Prostate gland (tissue), 2 donors: ENCODE measurements at places on chromosomes 2 and 18.
A peak's percentile ranks its signal among the peaks of the same experiment; 100 is the strongest.

DNA sequence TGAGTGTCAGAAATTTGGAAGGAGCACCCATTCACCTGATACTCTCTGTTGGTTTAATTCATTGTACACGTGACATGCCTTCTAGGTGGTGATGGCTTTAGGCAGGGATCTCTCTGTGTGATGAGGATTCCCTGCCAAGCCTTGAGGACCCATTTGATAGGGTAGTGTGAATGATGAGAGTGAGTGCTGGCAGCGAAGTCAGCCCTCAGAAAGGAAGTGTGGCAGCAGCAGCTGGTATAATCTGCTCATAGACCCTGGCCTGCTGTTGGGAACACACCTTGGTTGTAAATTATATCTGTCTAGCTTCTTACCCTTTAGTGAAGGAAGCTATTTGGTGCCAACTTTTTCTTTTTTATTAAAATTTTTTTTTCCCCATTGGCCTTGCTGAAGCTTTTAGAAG, 164.5 kb downstream of the HAUS1 start:
- DNase-seq = no peak

DNA sequence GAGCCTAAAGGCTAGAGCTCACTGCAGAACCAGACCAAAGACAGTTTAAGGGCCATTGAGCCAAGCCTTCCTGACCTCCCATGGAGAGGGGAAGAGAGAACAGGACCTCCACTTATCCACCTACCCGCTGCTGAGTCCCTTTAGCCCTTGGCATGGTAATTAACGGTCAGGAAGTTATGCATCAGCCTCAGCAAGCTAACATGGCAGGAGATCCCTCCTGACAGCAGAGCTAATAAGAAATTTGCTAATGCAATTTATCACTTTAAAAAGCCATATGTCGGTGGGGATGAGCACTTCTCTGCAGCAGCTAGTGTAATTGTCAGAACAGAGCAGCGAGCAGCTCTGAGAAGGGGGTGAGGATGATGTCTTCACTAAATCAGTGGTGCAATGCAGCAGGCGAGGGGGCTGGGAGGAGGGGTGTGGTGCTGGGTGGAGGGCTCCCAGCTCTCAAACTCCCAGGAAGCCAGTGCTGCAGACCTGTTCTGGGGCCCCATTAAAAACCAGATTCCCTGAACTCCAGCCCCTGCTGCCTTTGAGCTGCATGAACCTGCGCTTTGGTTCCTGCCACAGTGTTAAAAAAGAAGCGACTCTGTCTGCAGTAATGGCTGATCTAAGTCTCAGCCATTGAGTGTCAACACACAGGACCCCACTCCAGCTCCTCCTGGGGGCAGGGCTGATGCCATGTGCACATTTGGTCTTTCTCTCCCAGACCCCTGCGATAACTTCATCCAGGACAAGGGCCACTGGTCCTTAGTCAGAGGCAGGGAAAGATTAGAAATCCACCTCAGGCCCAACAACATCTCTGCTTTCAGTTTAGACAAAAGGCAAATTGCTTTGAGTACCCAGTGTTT, 84.2 kb upstream of the STPG4 start:
- DNase-seq = no peak

DNA sequence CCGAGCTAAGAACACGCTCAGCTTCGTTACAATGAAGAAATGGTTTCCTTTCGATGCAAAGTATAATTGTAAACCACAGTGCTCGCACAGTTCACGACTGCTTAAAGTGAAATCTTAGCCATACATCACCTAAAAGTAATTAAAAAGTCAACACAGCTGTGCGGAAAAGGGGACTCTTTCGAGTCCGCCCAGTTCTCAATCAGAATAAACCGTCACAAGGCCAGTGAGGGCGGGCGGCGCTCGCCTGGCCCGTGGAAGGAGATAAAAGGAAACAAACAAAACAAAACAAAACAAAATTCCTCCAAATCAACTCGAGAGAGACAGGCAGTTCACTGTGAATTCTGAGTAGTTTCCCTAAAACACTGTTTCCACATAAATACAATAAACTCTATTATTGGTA, 200.9 kb downstream of the TWIST2 start:
- DNase-seq = no peak

DNA sequence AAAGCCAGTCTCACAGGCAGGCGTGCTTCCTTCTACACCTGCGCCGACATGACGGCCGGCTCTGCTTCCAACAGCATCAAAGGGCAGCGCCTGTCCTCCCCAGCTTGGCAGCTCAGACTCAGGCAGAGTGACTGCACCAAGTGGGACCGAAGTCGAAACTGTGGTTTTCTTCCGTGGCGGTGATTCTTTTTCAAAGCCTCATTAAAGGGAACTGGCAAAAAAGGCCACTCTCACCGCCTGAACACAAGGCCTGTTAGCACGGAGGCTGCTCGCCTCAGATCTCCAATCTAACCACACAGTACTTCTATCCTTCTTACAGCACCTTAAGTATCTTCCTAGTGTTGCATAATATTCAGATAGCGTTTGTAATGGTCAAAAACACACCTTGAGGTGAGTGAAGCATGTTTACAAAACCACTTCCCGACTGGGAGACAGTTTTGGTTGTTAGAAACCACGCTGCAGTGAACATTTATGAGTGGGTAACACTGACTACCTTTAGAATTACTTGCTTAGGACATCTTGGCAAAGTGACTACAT, 236.4 kb downstream of the HDAC4 start:
- no peak for DNase-seq

GRCh38 chr2:137706786-137707613, 257.3 kb upstream of the HNMT start:
- no peak for DNase-seq

GRCh38 chr2:181172676-181173075, 192.3 kb downstream of the UBE2E3 start:
- no peak for DNase-seq

DNA sequence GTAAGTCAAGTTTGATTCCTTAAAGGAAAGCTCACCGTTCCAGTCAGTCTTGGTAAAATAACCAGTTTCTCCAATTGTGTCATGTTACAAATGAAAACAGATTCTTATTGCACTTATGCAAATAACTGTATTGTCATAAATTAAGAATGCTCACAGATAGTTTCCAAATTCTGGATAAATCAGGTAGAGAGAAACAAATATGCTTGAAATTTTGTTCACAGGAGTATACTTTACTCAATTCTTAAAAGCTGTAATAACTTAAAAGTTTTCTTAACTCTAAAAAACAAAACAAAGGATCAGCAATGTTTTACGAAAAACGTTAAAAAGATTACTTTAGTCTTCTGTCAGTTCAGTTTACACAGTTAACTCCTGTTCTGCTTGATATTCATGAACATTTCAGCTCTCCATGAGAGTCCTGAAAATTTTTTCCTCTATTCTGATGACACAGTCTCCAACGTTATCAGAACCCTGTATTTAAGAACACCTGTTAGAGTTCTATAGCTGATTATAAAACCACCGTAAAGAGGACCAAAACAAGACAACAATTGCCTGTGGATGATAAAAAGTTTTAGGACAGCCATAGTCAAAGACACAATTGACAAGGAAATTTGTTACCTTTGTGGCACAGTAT, 4.4 kb downstream of the GAL3ST2 start:
- no peak for DNase-seq

- DNase-seq = no peak
Measured at GRCh38 chr18:24043403-24043802, 28.8 kb downstream of the TTC39C start.

DNA sequence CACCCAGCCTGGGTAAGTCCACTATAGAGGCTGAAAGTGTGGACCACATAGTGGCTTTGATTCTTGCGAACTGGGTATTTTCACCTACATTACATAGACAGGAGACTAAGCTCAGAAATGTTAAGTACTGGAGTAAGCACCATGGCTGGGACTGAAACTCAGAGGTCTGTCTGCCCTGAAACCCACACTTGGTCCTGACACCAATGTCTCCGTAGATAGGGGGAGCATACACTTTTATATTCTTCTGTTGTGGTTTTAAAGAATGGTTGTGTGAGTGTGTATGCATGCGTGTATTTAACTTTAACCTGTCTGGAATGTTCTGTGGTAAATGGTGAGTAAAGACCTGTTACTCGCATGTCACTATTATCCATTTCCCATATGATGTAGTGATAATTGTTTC, 10.3 kb upstream of the NPPC start:
- DNase-seq = no peak

DNA sequence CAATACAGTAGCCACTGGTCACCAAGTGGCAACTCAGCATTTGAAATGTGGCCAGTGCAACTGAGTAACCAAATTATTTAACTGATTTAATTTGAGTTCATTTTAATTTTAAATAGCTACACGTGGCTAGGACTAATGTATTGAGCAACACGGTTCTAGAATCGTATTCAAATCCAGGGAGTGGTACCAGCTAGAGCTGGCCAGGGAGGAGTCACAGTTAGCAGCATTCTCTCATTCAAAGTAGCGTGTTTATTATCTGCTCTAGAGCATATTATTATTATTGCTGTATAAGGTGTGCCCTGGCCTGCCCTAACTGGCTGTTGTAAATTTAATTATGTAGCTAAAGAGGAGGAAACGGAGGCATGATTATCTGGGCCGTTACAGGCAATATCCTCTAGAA, 92.9 kb downstream of the GALNT3 start:
- no peak for DNase-seq

GRCh38 chr18:67300498-67300897, 216.0 kb downstream of the DSEL start:
- DNase-seq = no peak

DNA sequence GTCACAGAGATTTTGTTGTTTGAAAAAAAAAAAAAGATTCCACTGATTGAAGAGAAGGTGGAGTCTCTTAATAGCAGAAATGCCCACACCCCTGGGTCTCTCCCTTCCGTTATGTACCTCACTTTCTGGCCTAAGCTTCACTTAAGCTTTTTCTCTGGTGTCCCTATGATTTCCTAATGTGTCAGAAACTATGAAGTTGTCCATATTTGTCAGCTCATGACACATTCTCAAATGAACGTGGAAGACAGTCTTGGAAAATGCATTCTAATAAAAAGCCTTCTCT, 5.4 kb upstream of the MALL start:
- no peak for DNase-seq

DNA sequence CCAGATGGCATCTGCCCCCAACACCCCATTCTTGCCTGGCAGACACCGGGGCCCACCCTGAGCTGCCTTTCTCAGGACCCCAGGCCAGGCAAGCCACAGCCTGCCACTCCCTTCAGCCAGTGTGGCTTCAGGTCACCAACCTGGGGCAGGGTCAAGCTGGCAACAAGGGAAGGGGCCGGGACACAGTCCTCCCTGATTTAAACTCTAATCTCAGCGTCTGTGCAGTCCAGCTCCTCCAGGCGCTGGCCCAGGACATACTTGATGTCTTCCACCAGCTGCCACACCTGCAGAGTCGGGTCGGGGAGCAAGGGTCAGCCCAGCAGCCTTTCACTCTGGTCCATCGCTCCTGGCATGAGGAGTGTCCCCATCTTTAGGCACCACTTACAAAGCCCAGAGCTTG, 29.0 kb upstream of the ALPP start:
- DNase-seq = no peak

GRCh38 chr2:177334940-177335543, 57.5 kb upstream of the AGPS start:
- DNase-seq = peak; percentile 22

GRCh38 chr2:66236067-66236685, 198.7 kb upstream of the MEIS1 start:
- no peak for DNase-seq

GRCh38 chr2:238339814-238340213, 19.5 kb downstream of the TRAF3IP1 start:
- DNase-seq = no peak

DNA sequence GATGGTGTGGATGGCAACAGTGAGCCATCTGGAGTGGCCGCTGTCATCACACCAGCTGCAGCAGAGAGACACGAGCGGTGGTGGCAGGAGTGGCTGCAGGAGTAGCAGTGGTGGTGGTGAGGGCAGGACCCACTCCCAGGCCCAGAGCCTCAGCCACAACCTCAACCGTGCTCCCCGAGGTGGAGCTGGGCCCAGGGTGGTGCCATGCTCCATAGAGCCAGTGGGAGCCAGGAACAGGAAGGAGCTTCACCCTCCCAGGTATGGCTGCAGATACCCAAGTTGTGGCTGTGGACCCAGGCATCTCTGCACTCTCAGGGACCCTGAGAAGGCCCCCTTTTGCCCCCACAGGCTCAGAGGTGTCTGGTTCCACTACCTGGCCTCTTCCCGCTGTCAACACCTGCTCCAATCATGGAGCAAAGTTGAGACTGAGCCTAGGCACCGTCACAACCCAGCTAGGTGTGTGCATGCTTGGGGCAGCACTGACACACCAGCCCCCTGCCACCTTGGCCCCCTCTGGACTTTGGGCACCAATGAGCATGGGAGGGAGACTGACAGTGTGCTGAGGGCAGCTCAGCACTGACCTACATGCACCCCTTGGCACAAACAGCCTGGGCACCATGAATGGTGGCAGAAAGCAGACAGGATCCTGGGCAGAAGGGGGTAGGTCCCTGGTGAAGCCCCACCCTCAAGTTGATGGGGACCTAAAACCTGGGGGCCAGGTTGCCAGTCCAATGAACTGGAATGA, 188.9 kb downstream of the NDUFA10 start:
- peak; percentile 2 for DNase-seq

- no peak for DNase-seq
Measured at GRCh38 chr2:172859581-172860335, 124.1 kb downstream of the RAPGEF4 start.

DNA sequence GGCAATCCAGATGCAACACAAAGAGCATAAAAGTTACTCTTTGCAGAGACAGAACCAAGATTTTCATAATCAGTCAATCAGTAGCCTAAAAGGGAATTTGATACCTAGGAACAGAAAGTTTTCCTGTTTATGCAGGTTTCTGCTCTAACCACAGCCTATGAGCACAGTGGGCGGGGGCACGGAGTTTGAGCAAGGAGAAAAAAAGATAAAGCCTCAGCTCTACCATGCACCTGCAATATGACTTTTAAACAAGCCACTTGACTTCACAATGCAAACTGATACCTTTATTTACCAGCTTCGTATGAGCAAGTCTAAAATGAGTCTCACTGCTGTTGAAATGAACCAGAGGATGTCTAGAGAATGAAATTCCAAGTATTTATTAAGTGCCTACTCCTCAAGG, 5.6 kb upstream of the LRATD1 start:
- no peak for DNase-seq

GRCh38 chr2:15729001-15729400, 137.3 kb downstream of the DDX1 start:
- DNase-seq = no peak
